Activated naive CD4-positive, alpha-beta T cell treated with anti-CD3 and anti-CD28 coated beads for 36 hours (primary cell): ENCODE measurements at places on chromosomes 3 and 15.

DNA sequence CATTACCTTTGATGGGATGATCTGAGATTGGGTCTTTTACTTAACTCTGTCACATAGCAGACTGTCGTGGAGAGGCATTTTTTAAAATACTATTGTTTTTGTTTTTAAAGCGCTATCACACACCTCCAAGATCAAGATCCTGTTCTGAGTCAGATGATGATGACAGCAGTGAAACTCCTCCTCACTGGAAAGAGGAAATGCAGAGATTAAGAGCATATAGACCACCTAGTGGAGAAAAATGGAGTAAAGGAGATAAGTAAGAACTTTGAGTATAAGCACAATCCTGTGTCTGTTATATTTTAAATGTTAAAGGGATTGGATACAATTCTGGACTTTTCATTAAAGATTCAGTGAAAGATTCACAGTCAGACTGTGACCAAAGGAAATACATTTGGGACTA, 18.4 kb upstream of the ZBTB47 start:
- DNase-seq = no peak
- H3K36me3 ChIP-seq = peaks cover 24% of the 10 kb centered on the region
- no peaks in the 10 kb centered on the region for H3K27me3 ChIP-seq
- H3K4me1 ChIP-seq = peaks cover 11% of the 10 kb centered on the region
- peak overlapping the region; percentile 67 for H3K27ac ChIP-seq
- H3K4me3 ChIP-seq = no peak overlapping the region

- peaks cover 35% of the 10 kb centered on the region for H3K36me3 ChIP-seq
- H3K27ac ChIP-seq = no peak overlapping the region
- H3K4me1 ChIP-seq = no peaks in the 10 kb centered on the region
- H3K27me3 ChIP-seq = no peaks in the 10 kb centered on the region
Measured at GRCh38 chr15:61871926-61872522, 188.2 kb downstream of the VPS13C start.

DNA sequence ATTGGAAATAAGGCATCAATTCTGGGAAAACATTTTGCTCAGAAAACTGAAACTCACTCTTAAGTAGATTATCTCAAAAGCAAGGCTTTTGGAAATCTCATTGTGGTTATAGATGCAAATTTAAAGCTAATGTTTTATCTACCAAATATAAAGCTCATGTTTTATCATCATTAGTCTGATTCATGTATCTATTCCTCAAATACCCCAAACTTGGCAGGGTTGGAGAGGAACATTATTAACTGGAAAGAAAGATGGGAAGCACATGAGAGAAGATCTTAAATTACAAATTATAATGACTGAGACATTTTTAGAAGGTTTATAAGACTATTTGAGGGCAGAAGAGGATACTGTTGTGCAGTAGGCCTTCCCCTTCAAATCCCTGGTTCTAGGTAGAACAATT, 137.3 kb upstream of the TGFBR2 start:
- peaks cover 16% of the 10 kb centered on the region for H3K4me1 ChIP-seq
- no peak overlapping the region for H3K4me3 ChIP-seq
- H3K27ac ChIP-seq = no peak overlapping the region
- no peaks in the 10 kb centered on the region for H3K27me3 ChIP-seq
- no peaks in the 10 kb centered on the region for H3K36me3 ChIP-seq
- DNase-seq = no peak

DNA sequence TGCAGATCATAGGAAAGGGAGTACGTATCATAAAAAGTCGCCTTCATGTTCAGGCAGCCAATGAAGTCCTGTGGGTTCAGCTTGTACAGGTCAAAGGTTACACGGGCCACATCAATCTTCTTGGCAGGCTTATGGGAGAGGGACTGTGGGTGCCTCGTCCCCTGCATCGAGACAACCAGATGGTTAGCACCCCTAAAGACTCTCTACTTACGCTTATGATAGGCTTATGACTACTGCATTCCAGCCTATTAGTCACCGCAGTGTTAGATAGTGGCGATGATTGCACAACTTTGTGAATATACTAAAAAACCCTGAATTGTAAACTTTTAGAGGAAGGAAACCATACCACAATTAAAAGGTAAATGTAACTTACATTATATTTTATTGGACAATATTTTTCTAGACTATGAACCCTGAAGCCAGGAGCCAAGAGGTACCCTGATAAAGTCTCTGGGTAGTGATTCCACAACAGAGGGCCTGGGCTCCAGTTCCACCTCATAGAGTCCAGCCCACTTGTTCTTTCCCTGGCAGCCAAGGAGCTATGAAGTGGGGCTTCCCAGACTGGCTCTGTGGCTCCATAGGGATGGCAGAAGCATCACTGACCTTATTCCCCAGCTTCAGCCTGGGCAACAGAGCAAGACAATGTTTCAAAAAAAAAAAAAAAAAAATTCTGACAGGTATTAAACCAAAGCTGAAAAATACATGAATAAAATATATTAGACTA, 2.5 kb upstream of the FANCD2 start:
- peaks cover 14% of the 10 kb centered on the region for H3K36me3 ChIP-seq
- no peaks in the 10 kb centered on the region for H3K27me3 ChIP-seq
- no peak overlapping the region for H3K27ac ChIP-seq
- H3K4me1 ChIP-seq = peaks cover 24% of the 10 kb centered on the region
- no peak for DNase-seq

DNA sequence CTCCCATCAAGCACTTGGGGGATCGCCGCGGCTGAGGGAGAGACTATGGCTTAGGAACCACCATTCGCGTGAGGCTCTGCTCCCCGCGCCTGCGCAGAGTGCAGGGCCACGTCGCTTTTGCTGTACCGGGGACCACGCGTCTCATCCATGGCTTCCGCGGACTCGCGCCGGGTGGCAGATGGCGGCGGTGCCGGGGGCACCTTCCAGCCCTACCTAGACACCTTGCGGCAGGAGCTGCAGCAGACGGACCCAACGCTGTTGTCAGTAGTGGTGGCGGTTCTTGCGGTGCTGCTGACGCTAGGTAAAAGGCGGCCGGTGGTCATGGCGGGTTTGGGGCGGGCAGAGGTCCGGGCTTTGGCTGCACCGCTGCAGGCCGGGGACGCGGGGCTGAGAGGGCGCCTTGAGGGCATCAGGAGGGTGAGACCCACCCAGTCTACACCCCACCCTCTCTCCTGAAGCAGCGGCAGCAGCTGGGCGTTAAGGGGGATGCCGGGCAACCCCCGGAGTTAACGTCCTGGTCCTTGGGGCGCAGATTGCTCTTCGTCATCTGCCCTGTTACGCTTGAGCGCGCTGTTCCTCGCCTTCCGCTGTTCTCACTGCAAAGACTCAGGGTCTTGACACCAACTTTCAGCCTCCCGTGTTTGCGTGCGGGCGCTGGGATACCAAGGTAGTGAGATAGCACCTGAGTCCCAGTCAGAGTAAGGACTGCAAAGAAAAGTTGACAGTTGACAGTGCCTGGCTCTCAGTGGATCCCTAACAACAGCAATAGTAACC, at the start of gene SRPRB:
Gene SRPRB (plus strand): TSS at position 114 of the 774 bp plus-strand sequence. CDS start 34 bp downstream, at position 148.
- H3K4me1 ChIP-seq = peaks cover 38% of the 10 kb centered on the region
- peaks cover 16% of the 10 kb centered on the region for H3K36me3 ChIP-seq
- peak within 1 kb of the TSS; percentile 93 for H3K4me3 ChIP-seq
- no peaks in the 10 kb centered on the region for H3K27me3 ChIP-seq
- H3K27ac ChIP-seq = peak within 1 kb of the TSS; percentile 94

GRCh38 chr3:182487611-182488010, 305.7 kb upstream of the ATP11B start:
- H3K4me3 ChIP-seq = no peak overlapping the region
- no peaks in the 10 kb centered on the region for H3K27me3 ChIP-seq
- no peaks in the 10 kb centered on the region for H3K4me1 ChIP-seq
- DNase-seq = no peak
- H3K36me3 ChIP-seq = no peaks in the 10 kb centered on the region

DNA sequence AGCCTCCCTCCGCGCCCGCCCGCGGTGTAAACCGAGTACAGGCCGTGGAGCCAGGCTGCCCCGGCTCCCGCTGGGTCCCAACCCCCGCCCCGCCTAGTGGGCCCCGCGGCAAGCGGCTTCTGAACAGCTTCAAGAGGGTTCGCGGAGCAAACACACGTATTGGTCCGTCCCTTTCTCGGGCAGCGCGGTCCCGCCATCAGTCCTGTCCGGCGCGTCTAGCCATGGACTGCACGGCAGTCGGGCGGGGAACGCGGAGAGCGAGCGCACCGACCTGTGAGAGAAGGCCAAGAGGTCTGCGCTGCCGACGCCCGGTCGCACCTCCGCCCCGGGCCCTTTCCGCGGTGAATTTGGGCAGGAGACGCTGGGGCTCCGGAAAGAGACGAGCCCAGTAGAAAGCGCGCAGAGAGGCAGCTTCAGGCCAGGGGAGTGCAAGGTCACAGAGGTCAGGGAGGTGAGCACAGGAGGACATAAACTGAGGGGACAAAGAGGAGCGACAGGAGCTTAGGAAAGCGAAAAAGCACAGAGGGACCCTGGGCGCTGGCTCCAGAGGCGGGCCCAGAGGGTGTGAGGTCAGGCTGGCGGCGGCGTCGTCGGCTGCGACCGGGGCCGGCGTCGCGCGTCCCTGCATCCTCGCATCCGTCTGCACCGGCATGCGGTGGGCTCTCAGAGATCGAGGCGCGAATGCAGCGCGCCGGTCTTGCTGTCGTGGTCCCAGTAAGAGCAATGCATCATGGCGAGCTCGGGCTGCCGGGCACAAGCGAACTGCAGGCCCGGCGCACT, 1.8 kb downstream of the FOXL2 start:
- H3K27me3 ChIP-seq = peaks cover 82% of the 10 kb centered on the region
- no peaks in the 10 kb centered on the region for H3K36me3 ChIP-seq
- H3K4me3 ChIP-seq = peak overlapping the region; percentile 69

- no peak overlapping the region for H3K27ac ChIP-seq
- H3K4me3 ChIP-seq = no peak overlapping the region
- no peak for DNase-seq
- H3K36me3 ChIP-seq = no peaks in the 10 kb centered on the region
- H3K27me3 ChIP-seq = peaks cover 2% of the 10 kb centered on the region
- H3K4me1 ChIP-seq = no peaks in the 10 kb centered on the region
Measured at GRCh38 chr15:45320581-45321205, 57.7 kb downstream of the GATM start.

DNA sequence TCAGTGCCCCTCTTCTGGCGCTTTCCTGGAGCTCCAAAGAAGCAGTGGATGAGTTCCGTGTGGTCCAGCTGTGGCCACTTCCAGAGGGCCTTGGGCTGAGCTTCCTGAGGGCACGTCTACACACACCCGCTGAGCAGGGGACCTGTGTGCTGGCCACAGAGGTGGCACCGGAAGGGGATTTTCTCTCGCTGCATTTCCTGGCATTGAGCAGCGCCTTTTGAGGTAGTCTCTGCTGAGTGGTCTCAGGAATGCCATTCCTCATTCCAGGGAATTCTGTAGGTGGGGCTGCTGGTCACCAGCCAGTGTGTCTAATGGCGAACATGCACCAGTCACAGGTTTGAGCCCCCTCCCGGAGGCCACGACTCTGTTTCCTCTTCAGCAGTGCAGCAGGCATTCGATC, 48.1 kb downstream of the AMOTL2 start:
- peaks cover 5% of the 10 kb centered on the region for H3K27me3 ChIP-seq
- DNase-seq = no peak
- no peak overlapping the region for H3K27ac ChIP-seq
- H3K4me1 ChIP-seq = no peaks in the 10 kb centered on the region
- H3K36me3 ChIP-seq = no peaks in the 10 kb centered on the region
- no peak overlapping the region for H3K4me3 ChIP-seq

DNA sequence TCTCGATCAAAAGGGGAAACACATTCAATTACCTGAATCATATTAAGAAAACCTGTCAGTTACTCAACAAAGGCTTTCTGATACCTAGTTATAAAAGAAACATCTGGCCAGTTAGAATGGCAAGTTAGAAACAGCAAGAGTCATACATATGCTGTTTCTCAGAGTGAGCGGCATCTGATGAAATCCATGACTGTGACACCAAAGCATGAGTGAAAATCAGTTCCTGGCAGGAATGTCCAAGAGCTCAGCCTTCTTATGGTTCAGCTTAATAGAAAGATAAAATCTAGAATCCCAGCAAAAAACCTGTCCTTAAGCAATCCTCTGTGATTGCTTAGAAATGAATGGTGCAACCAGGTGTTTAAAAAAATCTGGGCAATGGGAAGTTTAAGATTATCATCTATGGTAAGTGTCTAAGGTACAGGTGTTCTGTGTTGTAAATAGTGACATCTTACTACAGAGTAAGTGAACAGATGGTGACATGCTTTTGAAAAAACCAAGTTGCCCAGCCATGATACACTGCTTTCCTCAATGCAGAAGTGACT, 18.8 kb downstream of the B4GALT4 start:
- peak; percentile 52 for DNase-seq
- peak overlapping the region; percentile 91 for H3K27ac ChIP-seq
- no peak overlapping the region for H3K4me3 ChIP-seq
- H3K4me1 ChIP-seq = peaks cover 75% of the 10 kb centered on the region
- H3K27me3 ChIP-seq = no peaks in the 10 kb centered on the region
